Activated T-helper 1 cell treated with anti-CD3 and anti-CD28 coated beads, Interleukin-2, amount 50 U/mL, for 16 hours (primary cell): ENCODE measurements at places on chromosomes 3 and 15.

GRCh38 chr15:80798911-80799310 lies 19.7 kb downstream of the CEMIP start:
- no peak for DNase-seq

- no peak for DNase-seq
These were observed 74.8 kb upstream of the NTRK3 start for GRCh38 chr15:88331291-88331690.

- no peak for DNase-seq
These were observed 760.3 kb upstream of the ARRDC4 start for GRCh38 chr15:97200161-97200560.

- no peak for DNase-seq
These were observed 82.4 kb upstream of the HERC1 start for GRCh38 chr15:63915873-63916771.

DNA sequence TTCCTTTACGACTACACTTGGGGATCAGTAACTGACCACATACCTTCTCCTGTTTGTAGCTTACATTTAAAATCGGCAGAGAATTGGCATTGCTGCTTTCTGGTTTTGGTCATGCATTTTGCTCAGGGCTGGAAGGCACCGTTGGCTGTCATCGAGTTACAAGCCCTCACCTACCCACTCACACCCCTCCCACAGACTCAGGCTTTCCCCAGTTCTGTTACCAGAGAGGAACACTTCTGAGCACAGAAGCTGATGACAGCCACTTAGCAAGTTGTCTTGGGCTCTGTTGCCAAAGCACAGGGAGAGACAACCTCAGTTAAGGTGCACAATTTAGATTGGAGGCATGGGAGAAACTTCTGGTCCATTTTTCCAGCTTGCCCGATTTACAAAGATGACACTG lies 204.8 kb upstream of the TOPAZ1 start:
- no peak for DNase-seq

DNA sequence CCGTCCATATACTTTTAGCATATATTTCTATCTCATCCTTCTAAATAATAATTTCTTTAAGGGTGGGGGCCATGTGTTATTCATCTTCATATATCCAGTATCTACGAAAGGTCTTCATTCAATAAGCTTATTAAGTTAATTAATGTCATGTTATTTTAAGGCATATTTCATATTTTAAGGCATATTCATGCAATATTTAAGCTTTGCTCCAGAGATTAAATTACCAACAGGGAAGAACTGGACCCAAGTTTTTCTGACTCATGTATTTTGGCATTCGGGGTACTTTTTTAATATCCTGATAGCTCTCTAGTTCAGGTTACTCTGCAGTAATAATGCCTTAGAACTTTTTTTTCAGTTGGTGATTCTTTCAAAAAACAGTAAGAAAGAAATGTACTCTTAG lies 27.4 kb downstream of the PHC3 start:
- DNase-seq, result no peak

GRCh38 chr15:87470923-87471322 lies 785.6 kb downstream of the NTRK3 start:
- no peak for DNase-seq

DNA sequence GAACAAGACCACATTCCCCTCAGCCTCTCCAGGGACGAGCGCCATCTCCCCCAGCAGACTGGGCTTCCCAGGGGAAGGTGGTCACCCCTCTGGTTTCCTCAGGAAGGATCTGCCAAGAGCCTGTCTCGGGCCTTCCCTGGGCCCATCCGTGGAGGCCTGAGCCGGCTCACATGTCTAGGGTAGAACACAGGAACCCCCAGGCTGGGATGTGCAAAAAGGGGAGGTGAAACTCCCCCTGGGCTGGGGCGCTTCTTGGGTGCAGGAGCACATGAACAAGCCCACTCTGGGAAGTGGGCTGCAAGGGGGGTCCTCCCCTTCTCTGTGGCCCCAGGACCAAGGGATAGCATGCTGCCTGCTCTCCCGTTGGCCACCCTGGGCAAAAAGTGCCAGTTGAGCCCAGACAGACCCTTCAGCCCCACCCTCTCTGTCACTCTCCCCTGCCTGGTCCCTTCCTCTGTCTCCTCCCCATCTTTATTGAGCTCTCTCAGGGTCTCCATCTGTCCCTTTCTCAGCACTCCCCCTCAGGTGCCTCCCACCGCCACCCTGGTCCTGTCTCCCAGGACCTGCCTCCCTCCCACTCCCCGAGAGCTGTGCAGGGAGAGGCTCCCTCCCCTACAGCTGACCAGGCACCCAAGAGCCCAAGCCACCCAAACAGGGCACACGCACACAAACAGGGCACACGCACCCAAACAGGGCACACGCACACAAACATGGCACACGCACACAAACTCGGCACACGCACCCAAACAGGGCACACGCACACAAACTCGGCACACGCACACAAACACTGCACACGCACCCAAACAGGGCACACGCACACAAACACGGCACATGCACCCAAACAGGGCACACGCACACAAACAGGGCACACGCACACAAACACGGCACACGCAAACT lies 864 bp downstream of the SEMA3G start:
- no peak for DNase-seq

DNA sequence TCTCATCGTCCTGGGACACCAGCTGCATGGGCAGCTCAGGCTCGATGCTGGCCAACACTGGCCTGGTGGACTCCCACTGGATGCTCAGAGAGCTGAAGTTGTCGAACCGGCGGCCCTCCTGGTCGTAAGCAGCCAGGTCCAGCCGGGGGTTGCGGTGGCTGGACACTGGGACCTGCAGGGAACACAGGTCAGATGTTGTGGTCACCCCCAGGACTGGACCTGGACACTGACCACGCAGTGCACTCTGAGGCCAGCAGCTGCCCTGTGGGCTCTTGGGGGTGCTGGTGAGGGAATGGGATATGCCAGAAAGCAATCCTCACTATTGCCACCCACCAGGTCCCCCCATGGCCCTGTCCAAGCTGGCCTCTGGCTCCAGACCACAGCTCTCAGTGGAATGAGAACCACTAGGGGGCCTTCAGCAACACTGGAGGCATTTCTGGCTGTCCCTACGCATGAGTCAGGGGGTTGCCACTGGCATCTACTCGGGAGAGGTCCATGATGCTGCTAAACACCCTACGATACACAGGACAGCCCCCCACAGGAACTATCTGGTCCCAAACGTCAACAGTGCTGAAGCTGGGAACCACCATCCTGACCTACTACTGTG lies 66.1 kb downstream of the NUP210 start:
- DNase-seq, result no peak

DNA sequence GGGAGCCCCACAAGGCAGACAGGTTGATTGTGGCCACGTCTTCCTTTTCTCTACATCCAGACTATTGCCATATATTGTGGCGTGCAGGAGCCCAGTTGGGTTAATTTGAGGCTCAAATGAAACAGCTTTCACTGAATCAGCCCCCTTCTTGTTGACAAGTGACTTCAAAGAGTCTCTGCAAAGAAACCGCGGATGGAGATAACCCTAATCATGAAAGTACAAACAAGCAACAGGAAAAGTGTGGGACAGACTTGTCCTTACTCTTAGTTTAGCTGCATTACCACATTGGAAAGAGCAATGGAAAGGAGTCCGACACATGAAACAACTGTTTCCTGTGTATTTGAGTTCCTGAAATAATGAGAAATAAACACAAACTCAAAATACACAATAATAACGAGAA lies 3.3 kb downstream of the TMEM40 start:
- DNase-seq, result no peak
